Gastroesophageal sphincter (tissue), 4 donors: ENCODE measurements at places on chromosomes 11 and 22. TPM values are rescaled to one million over a fixed set of nuclear protein-coding genes. Genes with fewer than 3 reads are reported as not detected.

The MCHR1 gene
- total RNA-seq: not detected

The CARD16 gene
- total RNA-seq: 3.0 TPM

The BACE1 gene
- total RNA-seq: 23.8 TPM

The GAL3ST3 gene
- 2.5 TPM for total RNA-seq

The LDLRAD3 gene
- total RNA-seq: 6.8 TPM

The GLYATL2 gene
- total RNA-seq: not detected

The OR4A16 gene
- total RNA-seq: not detected

The OVCH2 gene
- not detected for total RNA-seq

The INPP5J gene
- total RNA-seq: 5.3 TPM

The LYVE1 gene
- total RNA-seq: 191 TPM

The EFCAB6 gene
- total RNA-seq: 1.1 TPM

The GGTLC3 gene
- not detected for total RNA-seq

The BET1L gene
- total RNA-seq: 39.4 TPM

The OR5AP2 gene
- not detected for total RNA-seq

The CHRM1 gene
- total RNA-seq: 0.27 TPM

The CFAP300 gene
- 1.4 TPM for total RNA-seq

The OR52D1 gene
- total RNA-seq: not detected

The RIMBP3C gene
- total RNA-seq: 0.15 TPM

The VWA5A gene
- total RNA-seq: 22.8 TPM

The ELMOD1 gene
- not detected for total RNA-seq

The OR52E1 gene
- total RNA-seq: not detected

The POU2AF2 gene
- total RNA-seq: 0.59 TPM

The SULT4A1 gene
- 1.7 TPM for total RNA-seq

The PIH1D2 gene
- total RNA-seq: 3.2 TPM

The FGF19 gene
- not detected for total RNA-seq

The BTG4 gene
- total RNA-seq: not detected

The TTLL12 gene
- 24.9 TPM for total RNA-seq

The ARL14EP gene
- total RNA-seq: 20.7 TPM
